CD4-positive, alpha-beta T cell treated with Interleukin-21 for 1 hour (primary cell): ENCODE measurements at places on chromosomes 12 and 14.

GRCh38 chr12:89016970-89017778 lies 335.1 kb downstream of the DUSP6 start:
- DNase-seq, result peak; percentile 66

DNA sequence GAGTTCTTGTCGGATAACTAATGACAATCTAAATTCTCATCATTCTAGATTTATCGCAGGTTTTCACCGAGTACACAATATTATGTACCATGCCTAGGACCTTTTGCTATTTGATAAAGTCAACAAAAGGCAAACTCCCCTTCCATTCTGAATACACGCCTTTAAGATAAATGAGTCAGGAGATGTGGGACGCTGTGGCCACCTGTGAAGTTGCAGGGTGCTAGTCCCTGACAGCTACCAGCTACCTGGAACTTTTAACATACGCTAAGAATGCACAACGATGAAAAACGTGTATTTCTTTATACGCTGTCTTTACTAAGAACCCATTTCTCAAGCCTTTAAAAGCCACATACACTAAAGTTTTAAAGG lies 678 bp downstream of the MDM1 start:
- no peak for DNase-seq

DNA sequence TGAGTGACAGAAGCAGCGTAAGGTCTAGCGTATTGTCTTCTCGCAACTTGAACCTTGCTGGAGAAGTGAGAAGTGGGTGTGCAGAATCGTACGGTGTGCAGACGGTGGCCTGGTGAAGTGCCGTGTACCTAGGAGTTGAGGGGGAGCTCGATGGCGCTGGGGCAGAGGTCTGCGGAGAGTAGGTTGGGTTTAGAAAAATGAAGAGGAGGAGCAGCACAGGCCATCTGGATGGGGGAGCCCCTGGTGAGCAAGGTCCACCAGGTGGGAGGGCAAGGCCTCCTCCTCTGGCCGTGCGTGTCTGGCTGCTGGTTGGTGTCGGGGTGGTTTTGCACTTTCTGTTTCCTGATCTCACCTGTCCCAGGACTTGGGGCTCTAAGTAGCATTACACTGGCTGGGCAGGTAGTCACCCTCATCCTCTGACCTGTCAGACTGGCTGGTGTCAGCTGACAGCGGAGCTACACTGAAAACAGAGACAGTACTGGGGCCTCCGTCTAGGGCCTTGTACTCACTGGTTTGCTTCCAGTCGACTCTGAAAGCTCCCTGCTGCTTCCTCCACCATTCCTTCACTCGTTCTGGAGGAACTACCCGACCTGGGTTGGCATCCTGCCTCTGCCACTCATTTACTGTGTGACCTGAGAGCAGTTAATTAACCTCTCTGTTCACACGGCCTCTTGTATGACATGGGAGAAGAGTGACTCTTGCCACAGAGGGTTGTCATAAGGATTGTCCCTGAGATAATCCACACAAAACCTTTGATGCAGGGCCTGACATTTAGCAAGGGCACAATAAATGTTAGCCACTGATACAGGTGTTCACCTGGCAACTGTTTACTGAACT lies 228.3 kb downstream of the SLC41A2 start:
- no peak for DNase-seq

DNA sequence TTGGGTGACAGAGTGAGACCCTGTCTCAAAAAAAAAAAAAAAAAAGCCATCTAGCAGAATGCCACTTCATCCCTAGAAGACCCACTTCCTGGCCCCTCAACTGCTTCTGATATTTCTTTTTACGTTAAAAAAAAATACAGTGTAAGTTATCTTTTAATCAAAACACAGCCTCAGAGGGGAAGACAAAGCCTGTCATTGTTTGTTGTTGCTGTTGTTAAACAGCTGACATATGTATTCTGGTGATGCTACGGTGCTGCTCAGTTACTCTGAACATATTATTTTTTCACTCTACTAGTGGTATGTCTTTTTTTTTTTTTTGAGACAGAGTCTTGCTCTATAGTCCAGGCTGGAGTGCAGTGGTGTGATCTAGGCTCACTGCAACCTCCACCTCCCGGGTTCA lies 75.4 kb downstream of the PAPLN start:
- DNase-seq, result no peak

GRCh38 chr12:131828671-131829355 lies 620 bp downstream of the MMP17 start:
- no peak for DNase-seq

DNA sequence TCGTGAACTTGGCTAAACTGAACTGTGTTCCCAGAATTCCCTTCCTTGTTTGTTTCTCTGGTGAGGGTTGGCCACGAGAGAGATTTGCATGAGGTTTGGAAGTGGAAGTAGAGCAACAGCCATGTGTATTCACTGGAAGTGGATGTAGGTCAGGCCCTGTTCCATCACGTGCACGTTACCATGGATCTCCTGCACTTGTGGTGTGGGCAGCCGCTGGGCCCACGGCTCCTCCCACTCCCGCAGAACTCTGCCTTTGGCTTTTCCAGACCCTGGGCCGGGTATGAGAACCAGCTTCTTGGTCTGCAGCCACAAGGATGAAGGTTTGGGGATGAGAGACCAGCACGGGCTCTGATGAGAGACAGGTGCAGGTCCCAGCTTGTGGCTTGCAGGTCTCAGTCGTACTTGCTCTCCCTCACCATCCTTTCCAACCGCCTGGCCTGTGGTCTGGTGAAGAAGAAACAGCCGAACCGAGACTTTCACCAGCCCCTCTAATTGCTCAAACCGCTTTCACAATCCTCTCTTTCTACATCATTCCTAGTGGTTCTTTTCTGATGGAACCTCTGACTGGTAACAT lies 94.9 kb downstream of the DUSP16 start:
- DNase-seq, result peak; percentile 80

- no peak for DNase-seq
Observed at GRCh38 chr14:96795109-96795828, 1.9 kb upstream of the VRK1 start.

DNA sequence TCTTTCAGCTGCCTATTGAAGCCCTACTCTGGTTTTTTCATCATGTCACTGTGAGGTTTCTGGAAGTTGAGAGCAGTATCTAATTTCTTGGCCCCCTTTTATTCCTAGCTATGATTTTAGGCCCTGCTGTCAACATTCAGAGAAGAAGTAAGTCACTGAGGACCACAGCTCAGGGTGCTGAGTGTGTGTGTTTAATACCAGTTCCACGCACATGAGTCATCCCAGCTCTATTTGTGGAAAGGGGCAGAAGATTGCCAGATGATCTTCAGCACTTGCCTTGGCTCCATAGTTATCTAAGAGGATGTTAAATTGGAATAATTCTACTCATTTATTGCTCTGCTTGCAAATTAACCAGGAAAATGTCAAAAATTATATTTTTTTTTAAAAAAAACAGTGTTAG lies 65.5 kb upstream of the SLC38A4 start:
- DNase-seq, result no peak

DNA sequence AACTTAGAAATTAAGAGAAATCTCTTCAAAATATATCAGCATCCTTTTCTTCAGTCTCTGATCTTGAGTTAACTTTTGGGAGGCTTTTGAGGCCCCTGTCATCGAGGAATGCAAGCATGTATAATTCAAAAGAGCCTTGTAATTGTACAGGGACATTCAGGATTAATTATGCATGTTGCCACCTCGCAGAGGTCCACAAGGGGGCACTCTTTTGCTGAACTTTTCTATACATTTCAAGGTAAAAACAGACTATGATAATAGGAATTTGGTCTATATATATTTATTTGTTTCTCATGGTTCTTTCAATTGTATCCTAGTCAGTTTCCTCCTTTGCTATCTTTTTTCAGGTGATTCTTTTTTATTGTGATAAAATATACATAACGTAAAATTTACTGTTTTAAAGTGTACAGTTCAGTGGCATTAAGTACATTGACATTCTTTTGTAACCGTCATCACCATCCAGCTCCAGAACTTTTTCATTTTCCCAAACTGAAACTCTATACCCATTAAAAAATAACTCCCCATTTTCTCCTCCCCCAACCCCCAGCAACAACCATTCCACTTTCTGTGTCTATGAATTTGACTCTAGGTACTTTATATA lies 47.0 kb upstream of the SLC2A13 start:
- DNase-seq, result peak; percentile 47

DNA sequence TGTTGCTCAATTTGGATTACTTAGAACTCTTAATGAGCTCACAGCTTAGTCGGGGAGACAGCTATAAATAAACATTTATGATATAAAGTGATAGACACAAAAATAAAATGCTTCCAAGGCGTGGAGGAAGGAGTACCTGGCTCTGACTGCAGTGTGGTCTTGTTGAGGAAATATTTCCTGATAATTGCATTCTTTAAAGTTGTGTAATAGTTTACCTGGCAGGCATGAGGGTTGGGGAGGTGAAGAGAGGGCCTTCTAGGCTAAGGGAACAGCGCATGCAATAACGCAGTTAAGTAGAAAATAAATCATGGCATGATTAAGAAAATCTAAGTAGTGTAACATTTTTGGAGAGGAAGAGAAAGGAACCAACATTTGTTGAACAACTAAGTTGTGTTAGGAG lies 260.5 kb upstream of the ATP2B1 start:
- DNase-seq, result no peak

DNA sequence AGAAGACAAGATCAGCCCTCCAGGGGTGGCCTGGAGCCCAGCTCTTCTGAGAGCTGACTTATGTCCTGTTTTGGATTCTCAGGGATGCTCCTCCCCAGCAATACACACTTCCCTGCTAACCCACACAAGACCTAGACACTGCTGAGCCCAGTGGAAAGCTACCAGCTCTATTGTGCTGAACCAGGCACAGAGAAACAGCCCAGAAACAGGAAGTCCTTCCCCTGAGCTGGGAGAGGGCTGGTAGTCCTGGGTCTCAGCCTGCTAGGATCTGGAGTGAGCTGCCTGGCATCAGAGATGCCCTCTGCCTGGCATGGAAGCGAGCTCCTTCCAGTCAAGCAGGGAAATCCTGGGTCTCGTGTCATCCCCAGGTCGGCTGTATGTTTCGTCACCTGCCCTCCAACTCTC lies 1.2 kb upstream of the LAG3 start:
- DNase-seq, result no peak

DNA sequence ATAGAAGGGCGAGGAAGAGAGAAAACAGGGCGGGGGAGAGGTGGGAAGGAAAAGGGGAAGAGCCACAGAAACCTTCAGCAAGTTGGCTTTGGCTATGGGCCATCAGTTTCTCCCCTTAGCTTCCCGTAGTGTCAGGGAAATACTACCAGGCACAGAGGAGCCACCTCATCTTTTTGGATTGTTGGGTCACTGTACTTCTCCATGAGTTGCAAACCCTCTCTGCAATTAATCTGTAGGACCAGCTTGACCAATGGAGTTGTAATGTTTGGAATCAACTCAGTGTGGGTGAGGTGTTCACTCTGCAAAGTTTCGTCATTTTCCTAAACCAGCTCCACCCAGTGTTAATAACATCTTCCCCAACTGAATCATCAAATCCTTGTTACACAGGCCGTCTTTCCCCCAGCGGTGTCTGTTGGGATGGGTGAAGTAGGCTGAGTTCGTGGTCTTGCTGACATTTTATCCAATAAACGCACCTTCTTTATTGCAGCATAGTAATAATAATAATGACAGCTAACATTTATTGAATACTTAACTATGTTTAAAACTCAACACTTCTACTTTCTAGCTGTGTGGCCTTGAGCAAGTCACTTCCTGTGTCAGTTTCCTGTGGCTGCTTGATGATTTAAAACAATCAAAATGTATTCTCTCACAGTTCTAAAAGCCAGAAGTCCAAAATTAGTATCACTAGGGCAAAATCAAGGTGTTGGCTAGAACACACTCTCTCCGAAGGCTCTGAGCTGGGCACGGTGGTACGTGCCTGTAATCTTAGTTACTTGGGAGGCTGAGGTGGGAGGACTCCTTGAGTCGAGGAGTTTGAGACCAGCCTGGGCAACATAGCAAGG lies 8.1 kb upstream of the GLTP start:
- DNase-seq, result peak; percentile 58

- no peak for DNase-seq
Observed at GRCh38 chr12:126038434-126038833, 973.2 kb downstream of the AACS start.

GRCh38 chr12:26768611-26769603 lies 64.1 kb downstream of the ITPR2 start:
- no peak for DNase-seq

GRCh38 chr12:89231686-89232085 lies 120.6 kb downstream of the DUSP6 start:
- DNase-seq, result no peak

DNA sequence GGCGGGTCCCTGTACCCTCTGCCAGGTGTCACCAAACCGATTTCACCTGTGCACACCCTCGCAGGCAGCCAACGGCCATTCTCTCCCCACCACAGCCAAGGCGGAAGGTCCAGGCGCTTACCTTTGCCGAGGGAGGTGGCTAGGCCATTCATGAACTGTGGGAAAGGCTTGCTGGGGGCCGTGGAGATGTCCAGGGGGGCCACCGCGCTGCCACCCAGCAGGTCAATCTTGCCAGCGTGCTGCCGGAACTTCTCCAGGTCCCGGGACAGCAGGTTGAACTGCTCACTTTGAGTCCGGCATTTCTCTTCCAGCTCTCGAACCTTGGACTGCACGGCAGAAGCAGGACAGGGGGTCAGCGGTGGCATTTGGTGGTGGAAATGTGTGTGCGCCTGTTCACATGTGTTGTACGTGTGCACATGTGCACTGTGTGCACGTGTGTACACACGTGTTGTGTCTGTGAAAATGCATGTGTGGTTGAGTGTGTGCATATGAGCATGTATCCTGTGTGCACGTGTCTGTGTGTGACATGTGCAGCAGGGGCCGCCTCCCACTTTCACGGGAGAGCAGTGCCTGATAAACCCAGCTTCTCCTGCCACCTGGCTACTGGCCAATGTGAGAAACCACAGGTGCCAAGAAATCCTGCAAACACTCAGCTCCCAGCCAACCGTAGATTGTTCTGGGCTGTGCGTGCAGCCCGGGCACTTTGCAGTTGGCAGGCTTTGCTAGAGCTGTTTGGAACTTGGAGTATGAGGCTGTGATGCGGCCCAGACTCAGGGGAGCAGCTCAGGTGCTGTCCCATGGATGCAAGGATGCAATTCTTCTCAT lies 118.9 kb downstream of the PIWIL1 start:
- DNase-seq, result no peak

DNA sequence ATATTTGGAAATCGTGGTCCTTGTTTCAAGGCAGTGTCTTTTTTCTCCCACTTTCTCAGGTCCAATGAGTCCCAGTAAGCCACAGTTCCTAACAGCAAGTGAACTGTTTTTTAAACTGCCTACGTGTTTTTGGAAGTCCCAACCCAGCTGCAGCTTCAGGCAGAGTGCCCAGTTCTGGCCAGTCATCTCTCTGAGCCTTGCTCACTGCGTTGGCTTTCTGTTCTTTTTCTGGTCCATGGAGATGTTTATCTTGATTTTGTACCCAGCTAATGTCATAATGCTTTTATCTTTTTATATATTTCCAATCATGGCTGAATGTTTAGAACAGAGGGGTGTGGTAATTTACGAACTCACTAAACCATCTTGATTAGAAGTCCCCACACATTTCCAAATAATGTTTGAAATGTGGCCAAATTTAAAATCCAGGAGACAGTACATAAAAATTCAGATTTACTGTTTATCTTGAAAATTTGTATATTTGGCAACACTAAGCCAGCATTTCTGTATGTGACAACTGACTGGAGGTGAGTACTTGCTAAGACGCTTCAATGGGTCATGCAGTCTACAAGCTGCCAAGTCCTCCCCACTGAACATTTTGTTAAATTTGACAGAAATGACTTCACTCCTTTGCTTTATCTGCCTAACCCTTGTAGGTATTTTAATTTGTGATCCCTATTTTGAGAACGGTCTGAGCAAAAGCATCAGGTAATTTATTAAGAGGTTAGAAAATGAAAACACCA lies 46.1 kb upstream of the OTOGL start:
- DNase-seq, result no peak
